ENCODE measurements at places on chromosomes 7 and 10.

GRCh38 chr10:34141032-34141680 lies 673.9 kb downstream of the PARD3 start:
- DNase-seq, result no peak

GRCh38 chr7:136058546-136058945 lies 81.4 kb upstream of the MTPN start:
- peak; percentile 66 for DNase-seq

GRCh38 chr7:129605960-129606614 lies 5.4 kb upstream of the NRF1 start:
- no peak for DNase-seq

DNA sequence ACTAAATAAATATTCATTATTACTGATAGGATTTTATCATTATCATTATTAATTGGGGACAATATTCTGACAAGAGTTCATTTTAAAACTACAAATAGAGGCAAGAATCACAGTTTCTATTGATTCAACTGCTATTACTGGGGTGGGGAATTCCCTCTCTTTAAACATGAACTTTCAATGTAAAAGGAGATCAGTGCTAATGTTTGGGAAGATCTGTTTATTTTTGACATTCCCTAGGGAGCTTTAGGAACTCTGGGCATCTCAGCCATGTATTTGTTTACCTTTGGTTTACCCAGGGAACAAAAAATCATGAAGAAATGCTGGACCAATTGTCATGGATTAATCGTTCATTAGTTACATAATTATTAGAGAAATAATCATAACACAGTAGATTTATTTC lies 443.2 kb upstream of the AKR1E2 start:
- DNase-seq, result no peak

DNA sequence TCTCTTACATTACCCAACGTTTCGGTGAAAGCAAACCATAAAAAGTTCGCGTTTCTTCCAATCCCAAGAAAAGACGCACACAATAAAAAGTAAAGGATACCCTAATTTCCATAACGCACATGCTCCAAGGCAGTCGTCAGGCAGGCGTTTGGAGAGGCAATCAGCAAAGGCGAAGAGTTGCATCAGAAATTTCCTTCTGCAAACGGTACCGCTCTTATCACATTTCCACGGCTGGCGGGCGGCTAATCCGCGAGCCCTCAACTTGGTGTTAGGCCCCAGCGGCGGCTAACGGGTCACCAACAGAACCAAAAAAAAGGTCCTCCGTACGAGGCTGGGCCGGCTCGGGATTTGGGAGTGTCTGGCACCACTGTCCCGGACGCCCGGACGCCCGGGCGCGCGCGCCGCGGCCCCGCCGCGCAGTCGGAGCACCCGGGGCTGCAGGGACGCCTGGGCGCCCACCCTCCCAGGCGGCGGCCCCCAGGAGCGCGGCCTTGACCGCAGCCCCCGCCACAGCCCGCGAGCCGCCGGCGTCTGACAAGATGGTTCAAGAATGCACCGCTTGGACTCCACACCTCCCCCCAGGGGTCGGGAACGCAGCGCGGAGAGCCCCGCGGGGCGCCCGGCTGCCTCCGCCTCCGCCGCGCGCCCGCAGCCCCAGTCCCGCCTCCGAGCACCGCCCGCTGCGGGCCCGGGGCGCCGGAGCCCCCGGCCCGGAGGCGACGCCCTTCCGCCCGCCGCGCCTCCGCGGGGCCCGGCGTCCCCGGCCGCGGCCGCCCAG lies 9.8 kb upstream of the GRB10 start:
- peak; percentile 38 for DNase-seq

DNA sequence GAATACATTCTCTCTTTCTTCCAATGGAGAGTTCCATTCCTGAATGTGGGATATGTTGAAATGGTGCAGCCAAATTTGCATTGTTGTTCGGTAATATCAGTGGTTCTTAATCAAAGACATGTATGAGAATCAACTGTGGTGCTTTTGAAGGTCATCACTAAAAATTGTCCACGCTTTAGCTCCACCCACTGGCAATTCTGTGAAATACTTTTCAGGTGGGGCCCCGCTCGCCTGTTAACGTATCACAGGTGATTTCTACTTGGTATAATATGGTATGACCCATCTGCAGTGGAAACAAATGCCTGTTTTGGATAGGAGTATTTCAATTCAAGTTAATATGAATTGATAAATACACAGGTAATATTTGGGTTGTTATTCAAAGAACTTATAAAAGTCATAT lies 178.4 kb downstream of the NSUN6 start:
- DNase-seq, result peak; percentile 79

DNA sequence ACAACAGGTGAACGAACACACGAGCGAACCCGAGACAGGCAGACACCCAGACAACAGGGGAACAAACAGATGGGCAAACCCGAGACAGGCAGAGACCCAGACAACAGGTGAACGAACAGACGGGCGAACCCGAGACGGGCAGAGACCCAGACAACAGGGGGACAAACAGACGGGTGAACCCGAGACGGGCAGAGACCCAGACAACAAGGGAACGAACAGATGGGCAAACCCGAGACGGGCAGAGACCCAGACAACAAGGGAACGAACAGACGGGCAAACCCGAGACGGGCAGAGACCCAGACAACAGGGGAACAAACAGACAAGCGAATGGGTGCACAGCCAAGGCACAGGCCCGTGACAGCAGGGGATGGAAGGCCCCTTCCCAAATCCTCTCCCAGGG lies 264.7 kb downstream of the ELFN1 start:
- DNase-seq, result no peak

- DNase-seq, result no peak
These were observed 19.7 kb upstream of the HGF start for GRCh38 chr7:81789406-81790119.

GRCh38 chr7:50416527-50417182 lies 33.5 kb downstream of the FIGNL1 start:
- DNase-seq, result no peak

- no peak for DNase-seq
These were observed 700.4 kb downstream of the KCNMA1 start for GRCh38 chr10:76937181-76937600.

GRCh38 chr7:68348401-68348800 lies 1249.9 kb upstream of the AUTS2 start:
- DNase-seq, result no peak

- DNase-seq, result no peak
These were observed 48.2 kb upstream of the GPR141 start for GRCh38 chr7:37635346-37635745.

DNA sequence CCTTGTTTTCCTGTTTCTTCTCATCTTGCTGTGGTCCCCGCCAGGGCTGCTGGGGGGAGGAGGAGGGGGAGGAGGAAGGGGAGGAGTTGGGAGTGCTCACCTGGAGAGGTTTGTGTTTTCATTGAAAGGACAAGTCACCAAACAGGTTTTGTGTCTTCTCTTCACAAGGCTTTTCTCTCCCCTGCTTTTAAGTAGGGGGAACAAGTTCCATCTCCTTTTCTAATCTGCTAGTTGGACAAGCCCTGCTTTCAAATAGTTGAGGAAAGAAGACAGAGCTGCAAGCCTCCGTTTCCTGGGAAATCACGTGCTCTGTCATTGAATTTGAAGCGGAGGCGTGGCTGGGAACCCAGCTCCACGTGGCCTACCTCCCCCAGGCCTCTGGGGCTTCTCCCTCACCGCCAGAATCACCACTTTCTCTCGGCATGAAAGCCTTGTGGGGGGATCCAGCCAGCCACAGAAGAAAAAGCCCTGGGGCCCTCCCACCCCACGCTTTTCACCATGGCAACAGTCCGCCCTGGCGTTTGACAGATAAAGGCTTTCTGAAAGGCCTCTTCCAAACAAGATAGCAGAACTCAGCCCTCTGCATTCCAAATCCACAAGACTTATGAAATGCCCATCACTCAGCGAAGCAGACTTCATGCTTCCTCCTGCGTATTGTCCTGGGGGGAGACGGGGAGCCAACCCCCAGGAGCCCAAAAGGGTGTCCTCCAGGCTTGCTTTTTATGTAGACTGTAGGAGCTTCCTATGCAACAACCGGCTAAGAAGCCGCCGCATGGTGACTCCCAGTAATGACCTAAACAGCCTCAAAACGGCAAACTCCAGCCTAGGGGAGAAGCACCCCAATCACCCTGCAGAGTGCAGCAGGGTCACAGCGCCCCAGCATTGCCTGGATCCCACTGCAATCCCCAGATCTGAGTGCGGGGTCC lies 51.7 kb downstream of the PROSER2 start:
- peak; percentile 89 for DNase-seq

GRCh38 chr10:131245475-131246059 lies 66.0 kb downstream of the TCERG1L start:
- no peak for DNase-seq

DNA sequence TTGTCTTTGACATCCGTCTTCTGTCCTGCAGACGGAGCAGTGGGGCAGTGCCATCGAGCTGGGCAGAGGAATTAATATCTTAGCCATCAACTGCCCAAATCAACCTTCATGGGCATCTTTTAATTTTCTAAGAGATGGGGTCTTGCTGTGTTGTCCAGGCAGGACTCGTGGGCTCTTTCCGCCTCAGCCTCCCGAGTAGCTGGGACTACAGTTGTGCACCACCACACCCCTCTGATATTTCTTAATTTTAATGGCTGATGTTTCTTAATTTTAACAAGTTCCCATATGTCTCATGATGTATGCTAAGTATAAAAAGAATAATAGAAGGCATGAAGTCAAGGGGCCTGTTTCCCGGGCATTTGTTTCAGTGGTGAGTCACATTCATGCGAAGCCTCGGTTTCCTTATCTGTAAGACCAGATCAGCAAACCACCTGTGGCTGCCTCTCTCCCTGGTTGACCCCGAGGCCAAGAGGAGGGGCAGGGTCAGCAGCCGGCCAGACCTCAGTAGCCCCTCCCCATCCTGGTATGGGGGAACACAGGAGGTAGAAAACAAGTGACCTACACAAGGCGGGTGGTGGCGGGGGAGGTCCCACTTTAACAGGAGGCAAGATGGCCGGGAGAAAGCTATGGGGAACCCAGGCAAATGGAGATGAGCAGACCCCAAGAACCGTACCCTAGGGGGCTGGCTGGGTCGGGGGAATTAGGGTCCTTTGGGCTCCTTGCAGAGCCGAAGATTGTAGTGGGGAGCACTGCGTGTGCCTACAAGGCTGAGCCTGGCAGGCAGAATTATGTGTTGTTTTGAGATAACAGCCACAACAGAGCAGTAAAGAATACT lies 85.5 kb downstream of the CUX1 start:
- no peak for DNase-seq

DNA sequence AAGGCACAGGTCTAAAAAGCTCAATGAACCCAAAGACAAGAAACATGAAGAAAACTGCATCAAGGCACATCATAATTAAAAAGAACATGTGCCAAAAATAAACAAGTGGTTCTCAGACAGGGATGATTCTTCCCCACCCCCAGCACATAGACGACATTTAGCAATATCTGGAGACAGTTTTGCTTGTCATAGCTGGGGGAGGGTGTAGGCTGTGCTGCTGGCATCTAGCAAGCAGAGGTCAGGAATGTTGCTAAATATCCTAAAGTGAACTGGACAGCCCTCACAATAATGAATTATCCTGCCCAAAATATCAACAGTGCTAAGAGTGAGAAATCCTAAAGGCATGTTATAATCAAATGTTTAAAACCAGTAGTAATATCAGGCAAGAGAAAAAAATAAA lies 122.6 kb downstream of the MICU1 start:
- no peak for DNase-seq

- no peak for DNase-seq
These were observed 269.7 kb upstream of the PHF14 start for GRCh38 chr7:10703981-10704380.

- no peak for DNase-seq
These were observed 30.9 kb downstream of the TRIM8 start for GRCh38 chr10:102675011-102675665.

DNA sequence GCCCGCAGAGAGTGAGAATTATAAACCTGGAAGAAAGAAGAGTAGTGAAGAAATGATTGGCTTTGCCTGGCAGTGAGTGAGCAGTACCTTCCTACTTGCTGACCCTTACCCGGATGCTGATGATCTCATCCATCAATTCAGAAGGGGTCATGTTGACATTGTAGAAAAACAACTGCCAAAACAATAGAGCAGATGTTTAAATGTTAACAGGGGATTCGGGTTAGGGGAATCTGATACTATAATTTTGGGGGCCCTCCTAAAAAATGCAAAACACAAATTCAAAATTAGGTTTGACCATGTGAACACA lies 78.1 kb downstream of the MYOF start:
- peak; percentile 57 for DNase-seq

GRCh38 chr10:68135922-68136792 lies 26.9 kb downstream of the MYPN start:
- DNase-seq, result no peak

DNA sequence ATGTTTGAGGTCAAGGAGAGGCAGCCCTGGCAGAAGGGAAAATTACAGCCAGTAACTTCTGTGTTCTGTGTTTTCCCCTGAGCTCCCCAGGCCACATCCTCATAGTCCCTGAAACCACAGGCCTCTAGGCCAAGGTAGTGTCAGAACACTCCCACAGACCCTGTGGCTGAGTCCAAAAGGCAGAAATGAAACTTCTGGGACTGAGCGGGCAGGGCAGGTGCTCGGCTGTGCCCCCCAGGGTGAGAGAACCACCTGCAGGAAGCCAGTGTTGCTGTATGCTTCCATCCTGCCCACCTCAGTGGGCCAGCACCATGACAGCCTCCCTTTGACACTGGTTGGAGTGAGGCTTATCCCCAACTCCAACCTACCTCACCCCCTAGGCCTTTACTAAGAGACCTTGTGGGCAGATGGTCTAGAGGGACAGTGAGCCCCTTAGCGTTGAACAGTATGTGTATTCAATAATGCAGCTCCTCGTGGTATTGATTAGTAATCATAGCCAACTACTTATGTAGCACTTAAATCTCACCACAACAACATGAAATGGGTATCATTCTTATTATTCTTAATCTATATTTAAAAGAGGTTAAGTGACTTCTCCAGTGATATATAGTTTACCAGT lies 30.3 kb downstream of the PIK3CG start:
- DNase-seq, result no peak

- no peak for DNase-seq
These were observed 28.2 kb upstream of the ANK3 start for GRCh38 chr10:60417901-60418300.

GRCh38 chr7:75734586-75735458 lies 3.9 kb downstream of the HIP1 start:
- DNase-seq, result no peak

DNA sequence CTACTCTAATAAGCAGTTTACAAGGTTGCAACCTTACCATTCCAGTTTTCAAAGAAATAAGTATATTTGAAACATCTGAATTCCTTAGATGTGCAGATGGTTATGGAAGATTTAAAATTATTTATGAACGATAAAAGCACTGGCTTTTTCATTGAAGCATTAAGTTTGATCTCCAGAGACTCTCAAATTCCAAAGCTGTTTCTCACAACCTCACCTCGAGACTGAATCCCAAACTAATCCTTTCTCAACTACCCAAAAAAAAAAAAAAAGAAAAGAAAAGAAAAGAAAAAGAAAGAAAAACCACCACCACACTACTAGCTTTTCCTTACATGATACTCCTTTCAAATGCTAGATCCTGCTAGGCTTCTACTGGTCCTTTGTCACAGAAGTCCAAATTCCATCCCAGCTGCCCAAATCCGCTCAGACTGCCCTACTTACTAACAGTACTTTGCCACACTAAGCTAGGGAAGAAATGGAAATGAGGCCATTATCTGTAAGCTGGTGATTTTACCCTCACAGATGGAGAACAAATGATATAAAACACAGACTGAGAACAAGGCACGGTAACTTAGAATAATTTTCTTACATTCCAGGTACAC lies 100.6 kb upstream of the CDK1 start:
- DNase-seq, result no peak

GRCh38 chr7:90178679-90179278 lies 24.5 kb downstream of the STEAP1 start:
- DNase-seq, result no peak

- no peak for DNase-seq
These were observed 64.6 kb downstream of the WDR37 start for GRCh38 chr10:1120801-1121211.

GRCh38 chr7:134527979-134528371 lies 608 bp downstream of the AKR1B10 start:
- no peak for DNase-seq

Measured in NCI-H146 (cell line).